ENCODE measurements at places on chromosomes 2 and 18. TPM values are rescaled to one million over a fixed set of nuclear protein-coding genes. Genes with fewer than 3 reads are reported as not detected.

Gene ESPNL
- total RNA-seq = 0.10 TPM

Gene L3MBTL4
- 3.0 TPM for total RNA-seq

Gene ACTR2
- total RNA-seq = 86.1 TPM

Gene MPP4
- total RNA-seq = under 0.01 TPM

Gene MEMO1
- 41.7 TPM for total RNA-seq

Gene AMER3
- total RNA-seq = not detected

Gene GPR55
- total RNA-seq = 1.2 TPM

Gene CXCR1
- total RNA-seq = 0.10 TPM

Gene SGPP2
- total RNA-seq = 0.94 TPM

Gene AKAIN1
- total RNA-seq = not detected

Gene OSR1
- total RNA-seq = 0.10 TPM

Gene FZD7
- 0.63 TPM for total RNA-seq

Gene GPN1
- 25.8 TPM for total RNA-seq

Gene GALNT14
- total RNA-seq = 0.31 TPM

Gene RAB1A
- total RNA-seq = 81.9 TPM

Measured in mononuclear cell (primary cell).